ENCODE measurements at places on chromosomes 4 and X. TPM values are rescaled to one million over a fixed set of nuclear protein-coding genes. Genes with fewer than 3 reads are reported as not detected.

The ZCCHC12 gene
- total RNA-seq: not detected

The MFAP3L gene
- total RNA-seq: 1.9 TPM

The STPG2 gene
- not detected for total RNA-seq

The SMPX gene
- not detected for total RNA-seq

The MTMR8 gene
- total RNA-seq: 0.24 TPM

- DNase-seq: no peak
Measured at GRCh38 chrX:66021765-66022631, 17.9 kb downstream of the VSIG4 start.

DNA sequence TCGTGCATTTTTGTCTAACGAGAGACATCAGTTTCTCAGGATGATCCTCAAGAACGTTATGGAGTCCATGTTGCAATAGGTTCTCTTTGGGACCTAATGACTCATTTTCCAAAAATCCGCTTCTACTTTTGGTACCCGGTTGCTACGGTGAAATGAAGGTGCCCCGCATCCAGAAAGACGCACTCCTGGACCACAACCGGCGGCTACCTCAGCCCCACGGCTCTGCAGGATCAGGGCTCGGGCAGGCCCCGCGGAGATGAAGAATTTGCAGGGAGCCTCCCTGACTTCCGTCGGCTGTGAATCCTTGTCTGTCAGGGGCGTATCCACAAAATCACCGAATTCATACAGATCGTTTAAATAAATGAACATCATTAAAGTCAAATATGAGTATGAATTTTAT lies 15.6 kb downstream of the GTPBP6 start:
- DNase-seq: no peak

- DNase-seq: no peak
Measured at GRCh38 chr4:76780781-76781697, 116.9 kb downstream of the SOWAHB start.

GRCh38 chr4:168633064-168633463 lies 136.2 kb downstream of the PALLD start:
- DNase-seq: no peak

- DNase-seq: no peak
Measured at GRCh38 chr4:37244583-37245390, at the start of gene NWD2. Gene NWD2, plus strand, starts transcription at chr4:37244743. Its CDS starts 325 bp downstream, at chr4:37245068.

GRCh38 chr4:168480931-168481611 lies 779 bp upstream of the DDX60L start:
- DNase-seq: peak; percentile 74

Measured in RPMI7951 (cell line).